Left hindlimb (tissue), 1 donor: ENCODE measurements at places on chromosomes 2 and 18.
A peak's percentile ranks its signal among the peaks of the same experiment; 100 is the strongest.

DNA sequence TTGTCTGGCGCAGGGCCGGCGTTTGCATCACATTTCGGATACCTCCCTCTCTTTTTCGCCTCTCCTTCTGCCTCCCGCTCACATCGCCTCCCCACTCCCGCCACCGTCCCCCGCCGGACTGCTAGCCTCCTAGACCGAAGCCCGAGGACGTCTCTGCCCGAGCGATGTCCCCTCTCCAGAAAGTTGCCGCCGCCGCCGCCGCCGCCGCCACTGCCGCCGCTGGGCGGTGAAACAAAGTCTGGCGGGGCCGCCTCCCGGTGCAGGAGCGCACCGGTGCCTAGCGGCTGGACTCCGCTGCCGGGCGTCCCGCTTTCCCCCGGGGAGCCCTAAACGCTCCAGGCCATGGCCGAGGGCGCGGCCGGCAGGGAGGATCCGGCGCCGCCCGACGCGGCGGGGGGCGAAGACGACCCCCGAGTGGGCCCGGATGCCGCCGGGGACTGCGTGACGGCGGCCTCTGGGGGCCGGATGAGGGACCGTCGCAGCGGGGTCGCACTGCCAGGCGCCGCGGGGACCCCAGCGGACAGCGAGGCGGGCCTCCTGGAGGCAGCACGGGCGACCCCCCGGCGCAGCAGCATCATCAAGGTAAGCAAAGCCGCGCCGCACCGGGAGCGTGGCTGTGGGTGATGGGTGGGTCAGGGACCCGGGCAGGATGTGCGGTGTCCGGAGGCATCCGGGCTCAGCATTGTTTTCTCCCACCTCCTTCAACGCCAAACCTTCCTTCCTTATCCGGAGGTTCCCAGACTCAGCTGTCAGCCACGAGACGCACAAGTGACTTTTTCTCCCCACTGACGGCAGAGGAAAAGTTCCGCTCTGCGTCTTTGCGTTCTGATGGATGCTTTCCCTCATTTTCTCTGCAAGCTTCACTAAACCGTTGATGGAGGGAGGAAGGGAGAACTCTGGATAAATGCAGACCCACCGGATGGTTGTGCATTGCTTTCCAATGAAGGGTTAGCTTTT, 643 bp downstream of the PLCL1 start:
- peak; percentile 53 for DNase-seq

DNA sequence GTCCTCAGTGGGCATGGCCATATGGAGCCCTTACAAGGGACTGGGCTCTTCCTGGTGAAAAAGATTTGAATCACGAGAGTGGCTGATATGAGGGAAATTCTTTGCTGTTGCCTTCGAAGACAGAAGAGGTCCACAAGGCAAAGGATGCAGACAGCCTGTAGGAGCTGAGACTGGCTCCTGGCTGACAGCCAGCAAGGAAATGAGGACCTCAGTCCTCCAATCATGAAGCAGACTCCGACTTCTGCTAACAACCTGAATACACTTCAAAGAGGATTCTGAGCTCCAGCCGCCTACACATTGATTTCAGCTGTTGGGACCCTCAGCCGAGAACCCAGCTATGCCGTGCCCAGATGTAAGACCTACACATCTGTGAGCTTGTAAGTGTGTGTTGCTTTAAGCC, 3.0 kb upstream of the ST8SIA5 start:
- no peak for DNase-seq

DNA sequence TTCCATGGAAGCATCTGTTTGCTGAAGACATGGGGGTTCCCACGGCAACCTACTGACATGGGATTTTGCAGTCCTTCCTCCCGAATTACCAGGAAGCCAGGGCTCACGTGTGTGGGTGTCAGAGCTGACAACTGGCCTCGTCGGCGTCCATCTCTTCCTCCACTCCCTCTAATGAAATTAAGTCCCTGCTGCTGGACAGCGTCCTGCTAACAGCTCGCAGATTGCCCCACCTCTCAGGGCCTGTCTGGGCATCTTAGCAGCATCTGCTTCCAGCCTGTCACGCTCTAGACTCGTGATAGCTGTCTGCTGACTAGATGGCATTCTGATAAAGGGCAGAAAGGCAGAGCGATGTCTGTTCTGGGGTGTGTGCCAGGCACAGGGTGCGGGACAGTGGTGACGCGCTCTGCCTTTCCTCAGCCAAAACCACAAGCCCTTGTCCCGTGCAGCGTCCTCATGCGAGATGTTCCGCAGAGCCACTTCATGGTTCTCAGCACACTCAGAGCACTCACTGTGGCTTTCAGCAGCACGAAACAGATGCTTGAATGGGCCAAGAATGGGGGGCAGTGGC, 161.1 kb downstream of the ARL4C start:
- DNase-seq, result peak; percentile 79

DNA sequence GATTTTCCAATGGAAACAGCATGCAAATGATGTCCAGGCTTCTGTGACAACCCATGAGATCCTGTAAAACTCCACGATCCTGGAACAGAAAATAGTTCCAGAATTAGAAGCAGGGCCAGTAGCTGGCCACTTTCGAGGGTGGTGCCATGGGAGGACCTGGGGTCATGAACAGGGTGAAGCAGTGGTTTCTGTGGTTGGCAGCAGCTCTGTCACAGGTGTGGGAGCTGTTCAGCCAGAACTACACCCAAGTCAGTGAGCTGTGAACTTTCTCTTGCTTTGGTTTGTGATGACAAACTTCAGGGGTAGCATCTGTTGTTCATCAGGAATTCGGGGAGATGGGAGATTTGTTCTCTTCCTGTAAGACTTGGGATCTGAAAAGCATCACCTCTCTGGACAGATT, 314.4 kb upstream of the NT5C1B start:
- DNase-seq, result no peak

DNA sequence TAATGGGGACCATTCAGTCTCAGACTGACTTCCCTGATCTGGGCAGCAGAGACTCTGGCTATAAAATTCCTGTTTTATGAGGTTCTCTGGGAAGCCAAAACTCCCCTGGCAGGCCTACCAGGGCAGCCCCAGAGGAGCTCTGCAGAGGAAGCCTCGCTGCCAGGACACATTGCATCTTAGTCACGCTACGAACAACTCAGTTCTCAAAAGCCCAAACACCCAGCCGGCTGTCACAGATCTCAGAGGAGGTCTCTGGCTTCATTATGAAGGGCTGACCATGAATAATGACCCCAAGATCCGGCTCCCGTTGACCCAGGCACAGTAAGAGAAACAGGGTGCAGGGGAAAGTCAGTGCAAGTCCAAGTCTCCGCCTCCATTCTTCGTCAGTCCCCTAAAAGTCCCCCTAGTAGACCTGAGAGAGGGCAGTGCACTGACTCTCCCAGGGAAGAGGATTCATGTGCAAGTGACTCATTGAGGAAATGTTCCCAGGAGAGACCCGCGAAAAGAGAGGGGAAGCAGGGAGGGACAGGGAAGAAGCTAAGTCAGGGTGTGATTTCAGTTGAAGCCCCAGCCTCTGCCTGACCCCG, 212.3 kb downstream of the CYP26B1 start:
- DNase-seq, result no peak

DNA sequence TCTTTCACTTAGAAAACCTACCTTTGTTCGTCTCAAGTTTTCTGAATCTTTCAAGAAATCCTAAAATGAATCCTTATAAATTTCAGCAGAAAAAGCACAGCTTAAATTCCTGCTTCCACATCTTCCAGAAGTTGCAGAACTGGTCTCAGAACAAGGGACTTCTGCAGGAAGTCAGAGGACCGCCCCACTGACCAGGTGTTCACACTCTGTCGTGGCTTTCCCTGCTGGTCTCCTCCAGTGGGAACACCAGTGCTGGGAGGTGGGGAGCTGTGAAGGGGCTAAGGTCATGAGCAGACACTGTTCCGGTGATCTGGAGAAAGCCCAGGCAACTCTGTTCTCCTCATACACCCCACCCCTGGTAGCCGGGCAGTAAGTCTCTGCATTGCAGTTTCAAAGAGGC, 3.5 kb downstream of the FAM110C start:
- DNase-seq, result no peak

DNA sequence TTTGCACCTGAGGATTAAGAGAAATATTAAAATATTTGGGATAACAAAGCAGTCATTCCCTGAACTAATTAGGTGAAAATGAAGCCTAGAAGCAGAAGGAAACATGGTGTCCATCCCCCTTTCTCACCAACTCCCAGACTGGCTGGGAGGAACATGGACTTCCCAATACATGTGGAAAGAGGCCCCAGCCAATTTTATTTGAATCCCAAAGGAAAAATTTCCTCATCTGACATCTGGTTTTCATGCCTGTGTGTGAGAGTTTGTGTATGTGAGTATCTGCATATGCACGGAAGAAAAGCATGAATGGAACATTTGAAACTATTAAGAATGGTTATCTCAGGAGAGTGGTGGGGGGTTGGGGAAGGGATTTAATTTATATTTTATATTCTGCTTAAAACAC, 84.3 kb downstream of the COPS8 start:
- DNase-seq, result no peak

- no peak for DNase-seq
Observed at GRCh38 chr2:133682906-133683305, 114.6 kb upstream of the NCKAP5 start.

GRCh38 chr18:79681484-79682387, 2.1 kb downstream of the CTDP1 start:
- no peak for DNase-seq

GRCh38 chr2:46278952-46279351, 18.3 kb upstream of the EPAS1 start:
- no peak for DNase-seq

- DNase-seq, result no peak
Observed at GRCh38 chr2:137251045-137251444, 485.7 kb downstream of the THSD7B start.

GRCh38 chr18:24613896-24614640, 153.6 kb downstream of the HRH4 start:
- DNase-seq, result no peak

DNA sequence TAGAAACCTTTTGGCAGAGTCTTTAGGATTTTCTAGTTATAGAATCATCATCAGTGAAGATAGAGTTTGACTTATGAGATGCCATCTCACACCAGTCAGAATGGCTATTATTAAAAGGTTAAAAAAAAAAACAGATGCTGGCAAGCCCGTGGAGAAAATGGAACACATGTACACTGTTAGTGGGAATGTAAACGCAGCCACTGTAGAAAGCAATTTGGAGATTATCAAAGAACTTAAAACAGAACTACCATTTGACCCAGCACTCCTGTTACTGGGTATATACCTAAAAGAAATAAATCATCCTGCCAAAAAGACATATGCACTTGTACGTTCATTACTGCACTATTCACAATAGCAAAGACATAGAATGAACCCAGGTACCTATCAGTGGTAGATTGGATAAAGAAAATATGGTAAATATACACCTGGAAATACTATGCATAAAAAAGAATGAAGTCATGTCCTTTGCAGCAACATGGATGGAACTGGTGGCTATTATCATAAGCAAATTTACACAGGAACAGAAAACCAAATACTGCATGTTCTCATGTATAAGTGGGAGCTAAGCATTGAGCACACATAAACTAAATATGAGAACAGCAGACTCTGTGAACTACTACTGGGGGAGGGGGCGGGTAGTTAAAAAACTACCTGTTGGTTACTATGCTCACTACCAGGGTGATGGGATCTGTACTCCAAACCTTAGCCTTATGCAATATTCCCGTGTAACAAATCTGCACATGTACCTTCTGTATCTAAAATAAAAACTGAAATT, 279.0 kb downstream of the KIAA1328 start:
- no peak for DNase-seq

- no peak for DNase-seq
Observed at GRCh38 chr2:231617059-231617926, 24.6 kb downstream of the TEX44 start.

- DNase-seq, result no peak
Observed at GRCh38 chr2:231910771-231911170, 15.4 kb downstream of the NPPC start.

- DNase-seq, result no peak
Observed at GRCh38 chr2:108701806-108702205, 17.5 kb upstream of the RANBP2 start.

DNA sequence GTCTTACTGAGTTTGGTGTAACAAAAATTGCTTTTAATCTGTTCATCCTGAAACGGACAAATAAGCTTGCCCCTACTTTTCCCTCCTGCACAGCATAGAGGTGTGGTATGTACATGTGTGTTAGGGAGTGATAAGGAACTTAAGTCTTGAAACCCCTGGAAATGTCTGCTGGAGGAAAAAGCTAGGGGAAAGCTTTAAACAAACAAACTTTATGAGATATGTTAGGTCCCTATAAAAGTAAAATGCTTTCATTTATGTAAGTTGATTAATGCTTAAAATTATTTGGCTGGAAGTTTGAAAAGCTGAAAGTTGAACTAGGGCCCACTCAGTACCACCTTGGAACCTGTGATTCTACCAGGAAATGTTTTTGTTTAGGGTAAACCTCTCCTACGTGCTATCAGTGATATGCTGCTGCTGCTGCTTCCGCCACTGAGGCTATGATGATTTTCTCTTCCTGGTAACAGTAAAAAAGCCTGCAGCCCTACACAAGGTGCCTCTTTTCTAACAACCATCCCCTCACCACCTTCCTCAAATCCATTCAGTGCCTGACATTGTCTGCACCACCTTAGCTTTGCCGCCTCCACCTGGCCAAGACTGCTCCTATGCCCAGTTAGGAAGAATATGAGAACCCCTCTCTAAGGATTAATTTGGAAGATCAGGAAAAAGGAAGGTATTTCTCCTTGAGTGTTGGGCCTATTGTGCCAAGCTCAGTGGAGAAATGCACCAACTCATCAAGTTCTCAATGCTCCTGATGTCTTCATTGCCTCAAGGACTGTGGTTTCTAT, 2.5 kb upstream of the YES1 start:
- DNase-seq, result no peak

- DNase-seq, result no peak
Observed at GRCh38 chr2:232781765-232782164, 5.4 kb upstream of the KCNJ13 start.

DNA sequence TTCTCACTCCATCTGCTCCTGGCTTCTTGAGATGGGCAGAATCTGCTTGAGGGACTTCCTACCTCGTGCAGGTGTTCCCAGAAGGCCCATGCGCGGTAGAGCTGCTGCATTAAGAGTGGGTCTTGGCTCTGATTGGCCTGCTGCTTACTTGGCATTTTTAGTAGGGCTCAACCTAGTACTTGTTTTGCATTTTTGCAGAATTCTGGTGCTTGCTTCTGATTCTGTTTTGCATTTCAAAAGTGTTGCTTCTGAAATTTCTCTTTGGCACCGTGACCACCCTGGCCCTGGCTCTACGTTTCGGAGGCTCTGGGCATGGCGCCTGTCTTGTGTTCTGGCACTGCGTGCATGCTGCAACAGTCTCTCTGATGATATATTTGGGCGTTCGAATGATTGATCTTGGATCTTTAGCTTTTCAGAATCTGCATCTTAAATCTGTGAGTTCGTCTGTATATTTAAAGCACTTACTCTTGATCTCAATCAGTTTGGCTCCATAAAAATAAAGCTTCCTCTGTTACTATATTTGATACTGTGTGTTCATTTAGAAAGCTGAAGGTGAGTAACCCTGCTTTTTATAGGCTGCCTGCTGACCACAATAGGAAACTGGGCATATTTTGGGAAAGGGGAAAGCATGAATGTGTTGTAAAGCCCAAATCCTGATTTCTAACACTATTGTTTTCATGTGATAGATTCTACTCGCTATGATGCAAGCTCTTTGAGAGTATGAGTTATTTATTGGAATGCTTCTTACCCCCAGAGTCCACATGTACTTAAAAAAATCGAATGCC, 22.2 kb downstream of the EFR3B start:
- no peak for DNase-seq

- no peak for DNase-seq
Observed at GRCh38 chr2:168416555-168416954, 39.5 kb upstream of the CERS6 start.

GRCh38 chr2:173657996-173658717, 303.5 kb downstream of the CDCA7 start:
- DNase-seq, result no peak
